ENCODE measurements at places on chromosomes 16 and 17. TPM values are rescaled to one million over a fixed set of nuclear protein-coding genes. Genes with fewer than 3 reads are reported as not detected.
A peak's percentile ranks its signal among the peaks of the same experiment; 100 is the strongest.

ZNF597 gene
- 1.0 TPM for polyA plus RNA-seq

TMEM238L gene
- polyA plus RNA-seq, result not detected

DNA sequence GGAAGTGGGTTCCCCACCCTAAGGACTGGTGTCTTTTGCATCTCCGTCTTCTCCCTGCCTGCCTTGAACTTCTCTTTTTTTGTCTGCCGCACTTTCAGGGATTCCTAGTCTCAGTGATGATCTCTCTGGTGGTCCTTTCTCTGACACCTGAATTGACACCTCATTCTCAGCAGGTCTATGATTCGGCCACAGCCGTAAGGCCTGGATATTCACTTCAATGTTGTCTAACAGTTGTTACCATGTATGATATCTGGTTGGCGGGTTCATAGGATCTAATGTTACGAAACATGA, 25.1 kb upstream of the SLC47A1 start:
- peak overlapping the region; percentile 68 for H3K27ac ChIP-seq
- peak overlapping the region; percentile 76 for H3K4me3 ChIP-seq
- no peaks in the 10 kb centered on the region for H3K27me3 ChIP-seq
- no peak for DNase-seq
- no peaks in the 10 kb centered on the region for H3K36me3 ChIP-seq

- no peak overlapping the region for H3K27ac ChIP-seq
- H3K36me3 ChIP-seq, result no peaks in the 10 kb centered on the region
- H3K4me3 ChIP-seq, result no peak overlapping the region
- no peak for DNase-seq
- H3K4me1 ChIP-seq, result no peaks in the 10 kb centered on the region
These were observed 21.1 kb downstream of the CACNG4 start for GRCh38 chr17:66985338-66986237.

SLC6A2 gene
- not detected for polyA plus RNA-seq

- H3K4me3 ChIP-seq, result peak overlapping the region; percentile 21
- H3K27ac ChIP-seq, result no peak overlapping the region
- no peaks in the 10 kb centered on the region for H3K27me3 ChIP-seq
- H3K4me1 ChIP-seq, result no peaks in the 10 kb centered on the region
- no peaks in the 10 kb centered on the region for H3K36me3 ChIP-seq
- no peak for DNase-seq
These were observed 594 bp upstream of the SLC22A31 start for GRCh38 chr16:89200850-89201411.

DNA sequence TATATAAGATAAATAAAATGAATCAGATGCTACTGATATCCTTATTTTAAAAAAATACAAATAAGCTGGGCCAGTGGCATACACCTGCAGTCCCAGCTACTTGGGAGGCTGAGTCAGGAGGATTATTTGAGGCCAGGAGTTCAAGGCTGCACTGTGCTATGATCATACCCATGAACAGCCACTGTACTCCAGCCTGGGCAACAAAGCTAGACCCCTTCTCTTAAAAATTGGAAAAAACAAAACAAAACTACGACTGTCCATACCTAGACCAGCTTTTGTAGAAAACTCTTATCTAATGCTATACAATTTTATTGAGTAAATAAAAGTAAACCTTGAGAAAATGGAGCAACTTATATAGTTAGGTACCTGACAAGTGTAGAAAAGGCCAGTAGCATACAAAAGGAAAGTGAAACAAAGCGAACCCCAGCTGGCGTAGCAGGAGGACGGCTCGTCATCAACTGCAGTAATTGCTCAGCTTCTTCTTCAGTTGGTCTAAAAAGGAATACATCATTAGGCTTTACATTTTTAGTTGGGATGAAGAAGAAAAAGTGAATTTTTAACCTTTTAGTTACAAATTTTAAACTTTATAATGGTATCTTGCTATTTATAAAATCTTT, 23.6 kb downstream of the INTS2 start:
- no peak overlapping the region for H3K4me3 ChIP-seq
- no peaks in the 10 kb centered on the region for H3K27me3 ChIP-seq
- no peaks in the 10 kb centered on the region for H3K36me3 ChIP-seq
- H3K27ac ChIP-seq, result no peak overlapping the region

- no peaks in the 10 kb centered on the region for H3K27me3 ChIP-seq
- no peak overlapping the region for H3K27ac ChIP-seq
- no peaks in the 10 kb centered on the region for H3K4me1 ChIP-seq
- no peaks in the 10 kb centered on the region for H3K36me3 ChIP-seq
These were observed 25.9 kb upstream of the SMURF2 start for GRCh38 chr17:64687961-64688360.

All from pancreas (tissue), 10 donors.